ENCODE measurements at places on chromosomes 7 and 10.

GRCh38 chr7:2376351-2377154 lies 21.9 kb downstream of the EIF3B start:
- DNase-seq = no peak

DNA sequence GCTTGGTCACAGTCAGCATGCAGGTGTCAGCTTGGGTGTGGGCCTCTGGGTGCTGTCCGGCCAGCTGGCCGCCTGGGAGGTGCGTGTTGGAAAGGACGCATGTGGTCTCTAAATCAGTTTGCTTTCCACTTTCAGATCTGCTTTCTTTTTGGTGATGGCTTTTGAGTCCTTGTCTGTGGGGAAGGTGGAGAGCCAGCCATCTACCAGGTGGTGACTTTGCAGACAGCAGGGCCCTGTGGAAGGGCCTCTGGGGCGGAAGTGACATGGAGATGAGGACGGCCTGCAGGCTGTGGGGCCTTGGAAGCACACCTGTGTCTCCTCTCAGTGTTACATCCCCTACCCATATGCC lies 59.4 kb downstream of the WDR37 start:
- DNase-seq = no peak

- no peak for DNase-seq
These were observed 17.4 kb downstream of the IRF5 start for GRCh38 chr7:128954830-128955802.

- DNase-seq = no peak
These were observed 2.0 kb downstream of the JCAD start for GRCh38 chr10:30057421-30057841.

DNA sequence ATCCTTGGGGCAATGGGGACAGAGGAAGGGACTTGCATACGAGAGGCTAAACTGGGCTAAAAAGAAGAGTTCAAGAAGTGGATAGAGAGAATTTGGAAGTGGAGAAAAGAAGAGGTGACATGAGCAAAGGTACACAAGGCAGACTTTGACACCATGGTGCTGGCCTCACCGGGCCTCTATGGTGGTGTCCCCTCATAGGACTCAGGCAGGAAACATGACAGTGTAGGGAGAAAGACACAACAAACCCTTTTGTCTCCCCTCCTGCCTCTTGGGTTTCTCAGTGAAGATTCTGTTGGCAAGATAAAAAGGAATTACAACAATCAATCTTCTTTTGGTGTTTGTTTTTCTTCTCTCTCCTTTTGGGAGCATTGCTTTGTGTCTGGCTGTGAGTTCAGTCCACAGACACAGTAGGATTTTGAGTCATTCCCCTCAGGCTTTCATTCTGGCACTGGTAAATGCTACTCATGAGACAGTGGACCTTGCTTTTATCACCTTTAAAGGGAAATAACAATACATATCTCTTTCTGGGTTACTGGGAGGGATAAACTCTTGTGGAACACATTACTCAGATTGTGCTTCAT lies 827.7 kb downstream of the TNS3 start:
- no peak for DNase-seq

DNA sequence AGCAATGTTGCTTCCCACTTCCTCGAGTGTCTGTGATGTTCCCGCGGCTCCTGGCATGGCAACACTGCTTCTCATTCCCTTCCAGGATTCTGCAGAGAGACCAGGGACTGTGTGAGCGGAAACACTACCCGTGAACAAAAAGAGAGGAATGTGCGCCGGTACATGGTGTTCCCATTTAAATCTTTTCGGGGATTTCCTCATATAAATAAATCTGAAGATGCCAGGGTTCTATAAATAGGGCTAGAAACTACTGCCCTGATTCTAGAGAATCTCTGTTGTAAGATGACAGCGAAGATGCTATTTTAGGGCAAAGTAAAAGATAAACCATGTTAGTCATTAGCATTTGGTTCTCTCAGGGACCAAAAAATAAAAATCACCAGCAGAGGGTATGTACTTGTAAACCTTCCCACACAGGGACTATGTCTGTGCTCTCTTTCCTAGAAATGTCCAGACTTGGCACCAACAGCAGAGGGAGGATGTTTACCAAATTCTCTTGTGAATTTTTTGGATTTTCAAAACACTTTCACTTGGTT lies 92.2 kb upstream of the DDC start:
- no peak for DNase-seq

GRCh38 chr10:5530846-5531557 lies 6.2 kb downstream of the CALML3 start:
- no peak for DNase-seq

GRCh38 chr10:90958781-90959180 lies 37.9 kb upstream of the ANKRD1 start:
- no peak for DNase-seq

- DNase-seq = no peak
These were observed 3.1 kb upstream of the PAPSS2 start for GRCh38 chr10:87656431-87657072.

- no peak for DNase-seq
These were observed 207.4 kb downstream of the DIP2C start for GRCh38 chr10:482051-482501.

DNA sequence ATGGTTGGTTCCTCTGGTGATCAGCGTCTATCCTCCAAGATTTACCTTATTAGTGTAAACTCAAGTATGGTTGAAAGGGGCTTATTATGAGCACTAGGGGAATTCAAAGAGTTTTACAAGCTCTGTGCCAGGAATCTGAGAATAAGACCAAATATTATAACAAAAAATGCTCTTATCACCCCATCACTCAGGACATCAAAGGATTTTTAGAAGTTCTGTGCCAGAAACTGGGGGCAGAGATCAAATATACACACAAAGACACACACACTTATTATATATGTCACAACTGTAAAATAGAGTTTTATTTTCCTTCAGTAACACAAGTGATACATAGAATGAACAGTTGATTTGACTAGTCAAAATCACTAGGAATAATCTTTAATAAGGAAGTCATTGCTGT lies 89.3 kb downstream of the MLLT10 start:
- no peak for DNase-seq

GRCh38 chr7:22179442-22179879 lies 177.5 kb downstream of the RAPGEF5 start:
- no peak for DNase-seq

- DNase-seq = no peak
These were observed 29.7 kb upstream of the GTF2I start for GRCh38 chr7:74627661-74628411.

GRCh38 chr7:595621-596010 lies 76.0 kb upstream of the PDGFA start:
- DNase-seq = no peak

- no peak for DNase-seq
These were observed 76.6 kb downstream of the TCF7L2 start for GRCh38 chr10:113026679-113027078.

DNA sequence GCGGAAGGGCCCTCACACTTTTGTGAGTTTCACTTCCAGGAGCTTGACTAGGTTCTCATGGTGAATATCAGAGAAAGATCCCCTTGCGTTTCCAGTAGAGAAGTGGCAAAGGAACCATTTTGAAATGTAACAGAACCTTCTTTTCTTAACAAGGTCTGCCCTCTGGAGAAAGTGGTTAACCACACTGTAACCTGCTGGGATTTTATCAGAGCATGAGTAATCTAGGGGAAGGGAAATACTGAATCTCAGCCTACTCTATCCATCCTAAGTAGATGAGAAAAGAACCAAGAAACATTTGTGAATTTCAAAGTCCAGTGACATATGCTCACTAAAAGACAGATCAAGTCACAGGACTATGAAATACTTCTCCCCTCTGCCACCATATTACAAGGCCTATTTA lies 235.5 kb downstream of the ZEB1 start:
- no peak for DNase-seq

DNA sequence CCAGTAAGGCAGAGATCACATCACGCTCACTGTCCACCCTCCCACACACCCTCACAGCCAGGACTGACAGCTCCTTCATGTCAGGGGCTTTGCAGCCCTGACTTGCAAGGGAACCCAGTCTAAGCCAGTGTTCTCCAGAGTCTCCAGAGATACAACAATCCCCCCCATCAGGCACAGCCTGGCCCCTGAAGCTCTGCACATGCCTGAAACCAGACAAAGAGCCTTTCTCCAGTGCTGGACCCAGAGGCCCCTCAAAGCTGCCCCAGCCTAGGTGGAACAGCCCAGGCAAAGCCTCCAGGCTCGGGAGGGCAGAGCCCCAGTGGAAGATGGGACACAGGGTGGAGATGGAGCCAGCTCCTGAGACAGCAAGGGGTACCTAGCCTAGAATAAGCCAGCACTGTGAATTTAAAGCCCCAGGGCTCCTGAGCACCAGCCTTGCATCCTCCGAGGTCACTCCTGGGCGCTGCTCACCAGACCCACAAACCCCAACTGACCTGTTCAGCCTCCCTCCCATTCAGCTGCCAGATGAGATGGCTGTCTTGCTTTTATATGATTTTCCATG lies 50.2 kb downstream of the GRID1 start:
- DNase-seq = no peak

DNA sequence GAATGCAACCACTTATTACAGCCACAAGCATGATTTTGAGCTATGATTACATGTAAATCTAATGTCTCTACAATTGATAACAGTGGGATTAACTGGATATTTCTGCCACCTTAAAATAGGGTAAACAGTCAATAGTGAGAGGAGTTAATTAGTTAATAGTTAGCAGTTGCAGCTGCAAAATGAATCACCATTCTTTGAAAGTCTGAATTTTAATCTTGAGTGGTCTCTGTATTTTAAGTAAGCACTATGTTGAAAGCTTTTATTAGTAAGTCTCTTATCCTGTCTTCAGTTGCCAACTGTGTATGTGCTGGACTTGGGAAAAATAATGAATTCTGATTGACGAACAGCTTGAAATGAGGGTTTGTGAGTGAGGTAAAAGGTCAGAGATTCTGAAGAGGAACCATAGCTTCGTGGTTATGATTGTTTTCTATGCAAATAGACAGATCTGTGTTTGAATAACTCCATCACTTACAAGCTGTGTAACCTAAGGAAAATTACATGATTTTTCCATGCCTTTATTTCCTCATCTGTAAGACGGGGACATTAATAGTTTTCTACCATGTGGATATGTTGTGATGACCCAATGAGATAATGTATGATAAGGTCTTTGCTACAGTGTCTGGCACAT lies 75.2 kb downstream of the RNLS start:
- no peak for DNase-seq

DNA sequence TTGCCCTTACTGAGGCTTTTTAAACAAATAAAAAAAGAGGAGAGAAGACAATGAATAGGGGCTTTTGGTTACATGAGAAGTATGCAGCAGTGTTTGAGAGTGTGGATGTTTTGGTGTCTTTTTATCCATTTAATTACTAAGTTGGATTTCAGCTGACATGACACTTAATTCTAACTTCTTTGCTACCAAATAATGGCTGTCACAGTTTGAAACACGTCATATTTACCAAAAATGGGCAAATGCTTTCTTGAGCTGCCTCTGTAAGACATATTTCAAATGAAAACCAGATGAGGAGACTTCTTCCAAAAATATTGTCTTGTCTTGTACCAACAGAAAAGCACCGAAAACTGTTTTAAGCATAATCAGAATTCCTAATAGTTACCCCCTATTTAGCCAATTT lies 4.0 kb downstream of the ABCB4 start:
- DNase-seq = no peak

GRCh38 chr10:6069081-6069931 lies 7.1 kb upstream of the IL2RA start:
- no peak for DNase-seq

GRCh38 chr10:13628661-13629060 lies 41.9 kb downstream of the PRPF18 start:
- no peak for DNase-seq

- peak; percentile 21 for DNase-seq
These were observed 3.5 kb downstream of the SUN1 start for GRCh38 chr7:835485-836401.

GRCh38 chr7:120060281-120060680 lies 212.7 kb upstream of the KCND2 start:
- DNase-seq = no peak

- DNase-seq = no peak
These were observed 180.1 kb downstream of the GRM3 start for GRCh38 chr7:86823769-86824168.

- DNase-seq = no peak
These were observed at the start of gene DPYSL4 for GRCh38 chr10:132186488-132187429. TSS of gene DPYSL4 (plus strand) at chr10:132186948. CDS start at chr10:132187064, 116 bp downstream.

GRCh38 chr10:24929056-24929544 lies 23.3 kb downstream of the PRTFDC1 start:
- no peak for DNase-seq

- no peak for DNase-seq
These were observed 420.2 kb downstream of the CDC14C start for GRCh38 chr7:49344556-49344955.

DNA sequence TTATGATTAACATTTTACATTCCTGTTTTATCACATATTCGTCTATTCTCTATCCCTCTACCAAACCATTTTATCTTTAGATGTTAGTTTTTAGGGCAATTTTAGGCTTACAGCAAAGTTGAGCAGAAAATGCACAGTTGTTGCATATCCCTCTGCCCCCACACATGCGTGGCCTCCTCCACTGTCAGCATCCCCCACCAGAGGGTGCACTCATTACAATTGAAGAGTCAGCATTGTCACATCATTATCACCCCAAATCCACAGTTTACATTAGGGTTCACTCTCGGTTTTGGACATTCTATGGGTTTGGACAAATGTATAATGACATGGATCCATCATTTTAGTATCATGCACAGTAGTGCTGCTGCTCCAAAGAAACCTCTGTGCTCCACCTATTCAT lies 86.4 kb downstream of the WDR37 start:
- no peak for DNase-seq

DNA sequence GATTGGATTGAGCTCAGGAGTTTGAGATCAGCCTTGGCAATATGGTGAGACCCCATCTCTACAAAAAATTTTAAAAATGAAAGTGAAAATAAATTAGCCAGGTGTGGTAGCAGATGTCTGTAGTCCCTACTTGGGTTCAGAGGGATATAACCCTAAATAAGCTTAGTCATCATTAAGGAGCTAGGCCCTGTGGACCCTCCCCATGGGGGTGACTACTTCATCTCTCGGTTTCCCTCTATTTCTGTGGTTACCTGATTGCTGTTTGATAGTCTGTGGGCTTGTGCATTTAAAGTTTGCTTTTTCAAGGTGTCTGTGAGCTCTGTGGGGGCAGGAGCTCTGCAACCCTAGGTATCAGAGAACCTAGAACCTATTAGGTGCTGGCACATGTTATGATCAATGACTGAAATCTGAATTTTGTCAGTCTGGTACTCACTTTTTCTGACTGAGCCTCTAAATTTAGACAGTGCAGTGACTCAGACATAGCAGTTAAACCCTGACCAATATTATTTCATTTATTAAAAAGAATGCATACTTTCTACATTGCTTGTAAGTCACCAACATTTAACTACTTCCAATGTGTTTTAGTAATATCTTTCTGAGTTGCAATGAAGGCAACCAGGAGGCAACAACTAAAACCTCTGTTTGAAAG lies 8.1 kb upstream of the CUZD1 start:
- no peak for DNase-seq

All from Calu3 (cell line).